Pancreas (tissue), 10 donors: ENCODE measurements at places on chromosomes 5 and 9. TPM values are rescaled to one million over a fixed set of nuclear protein-coding genes. Genes with fewer than 3 reads are reported as not detected.

DNA sequence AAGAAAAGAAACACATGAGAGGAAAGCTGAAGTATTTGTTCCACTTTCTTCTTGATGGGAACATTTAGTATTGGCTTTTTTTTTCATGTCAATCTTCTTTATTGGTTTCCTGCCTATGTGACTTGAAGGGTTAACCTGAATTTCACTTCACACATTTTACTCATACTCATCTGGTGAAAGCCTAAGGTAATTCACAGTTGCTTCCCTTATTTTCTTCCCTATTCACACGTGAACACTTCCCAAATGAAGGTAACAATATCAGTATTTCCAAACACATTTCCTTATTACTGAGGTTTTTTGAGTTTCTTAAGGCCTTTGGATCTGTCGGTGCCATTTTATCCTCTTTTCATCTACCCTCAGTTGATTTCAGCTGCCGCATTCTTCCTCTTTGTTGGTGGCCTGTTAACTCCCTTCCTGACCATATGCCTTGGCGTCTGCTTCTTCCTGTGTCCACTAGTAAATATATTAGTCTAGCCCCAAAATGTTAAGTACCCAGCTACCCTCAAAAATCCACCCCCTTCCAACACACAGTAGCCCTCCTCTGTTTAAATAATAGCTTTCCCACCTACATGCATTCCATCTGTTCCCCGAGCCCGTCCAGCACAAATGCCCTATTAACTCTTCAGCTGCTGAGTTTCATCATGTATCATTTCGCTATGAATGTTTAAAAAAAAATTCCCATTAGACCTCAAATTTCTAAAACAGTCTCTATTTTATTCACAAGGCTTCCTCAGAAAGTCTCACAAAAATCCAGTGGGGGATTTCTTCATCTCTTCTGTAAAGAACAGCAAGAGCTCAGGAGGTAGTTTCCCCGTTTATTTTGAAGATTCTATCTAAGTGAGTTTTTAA lies 97.3 kb downstream of the USP20 start:
- H3K27ac ChIP-seq = no peak overlapping the region
- DNase-seq = no peak
- H3K27me3 ChIP-seq = no peaks in the 10 kb centered on the region
- no peaks in the 10 kb centered on the region for H3K4me1 ChIP-seq

Gene GPR21
- 0.97 TPM for total RNA-seq

GRCh38 chr5:56128113-56128512 lies 105.0 kb downstream of the ANKRD55 start:
- no peak for DNase-seq
- H3K27me3 ChIP-seq = no peaks in the 10 kb centered on the region
- H3K36me3 ChIP-seq = no peaks in the 10 kb centered on the region
- H3K4me1 ChIP-seq = peaks cover 37% of the 10 kb centered on the region
- no peak overlapping the region for H3K27ac ChIP-seq
- H3K4me3 ChIP-seq = no peak overlapping the region

GRCh38 chr5:139293507-139294373 lies at the start of gene MATR3:
Gene MATR3 (plus strand): TSS chr5:139293740. CDS start chr5:139307416, 13,676 bp downstream.
- peak; percentile 96 for DNase-seq
- no peaks in the 10 kb centered on the region for H3K27me3 ChIP-seq
- peak within 1 kb of the TSS; percentile 65 for H3K4me3 ChIP-seq
- H3K36me3 ChIP-seq = no peaks in the 10 kb centered on the region
- H3K27ac ChIP-seq = peak within 1 kb of the TSS; percentile 100

Gene BSPRY
- total RNA-seq = 22.0 TPM

- no peaks in the 10 kb centered on the region for H3K4me1 ChIP-seq
- no peak for DNase-seq
- H3K27ac ChIP-seq = no peak overlapping the region
- no peaks in the 10 kb centered on the region for H3K27me3 ChIP-seq
- H3K36me3 ChIP-seq = no peaks in the 10 kb centered on the region
Observed at GRCh38 chr9:126125577-126125976, 201.1 kb upstream of the MVB12B start.

GRCh38 chr5:10682801-10683525 lies 78.1 kb downstream of the DAP start:
- H3K27me3 ChIP-seq = no peaks in the 10 kb centered on the region
- H3K36me3 ChIP-seq = no peaks in the 10 kb centered on the region
- DNase-seq = no peak
- no peaks in the 10 kb centered on the region for H3K4me1 ChIP-seq

GRCh38 chr5:5979377-5979760 lies 399.0 kb downstream of the MED10 start:
- H3K4me3 ChIP-seq = no peak overlapping the region
- H3K4me1 ChIP-seq = no peaks in the 10 kb centered on the region
- H3K27ac ChIP-seq = no peak overlapping the region

DNA sequence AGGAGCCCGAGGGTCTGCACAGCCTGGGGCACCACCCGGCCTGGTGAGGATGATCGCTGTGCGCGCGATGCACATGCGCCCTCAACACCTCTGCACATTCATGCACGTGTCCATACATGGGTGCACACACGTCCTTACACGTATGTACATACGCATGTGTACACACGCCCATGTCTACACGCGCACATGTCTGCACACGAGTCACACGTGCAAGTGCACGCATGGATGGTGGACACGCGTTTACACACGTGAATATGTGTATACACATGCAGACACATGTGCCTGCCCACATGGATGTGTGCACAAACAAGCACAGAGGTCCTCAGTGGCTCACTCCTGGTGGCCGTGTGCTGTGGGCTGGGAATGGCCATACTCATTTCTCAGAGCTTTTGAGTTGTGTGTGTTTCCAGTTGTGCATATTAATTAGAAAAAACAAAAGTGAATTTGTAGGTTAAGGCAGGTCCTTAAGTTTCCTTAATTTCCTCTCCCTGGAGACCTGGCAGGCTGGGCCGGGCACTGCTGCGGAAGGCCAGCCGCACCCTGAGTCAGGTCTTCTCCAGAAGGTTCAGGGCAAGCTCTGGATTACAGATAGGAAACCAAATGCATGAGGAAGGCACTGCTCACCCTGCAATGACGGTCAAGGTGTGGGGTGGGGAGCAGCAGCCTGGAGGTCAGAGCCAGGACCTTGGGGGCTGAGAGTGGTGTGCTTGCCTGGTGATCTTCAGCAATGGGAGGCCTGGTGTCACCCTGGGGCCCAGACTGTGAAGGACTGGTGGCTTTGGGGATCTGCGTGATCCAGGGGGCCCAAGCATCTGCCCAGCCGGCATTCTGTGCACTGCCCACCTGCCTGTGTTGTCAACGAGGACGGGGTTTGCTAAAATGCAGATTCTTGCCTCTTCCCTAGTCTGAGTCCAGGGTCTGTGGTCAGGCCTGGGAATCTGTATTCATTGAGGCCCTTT lies 1.3 kb upstream of the RNU6ATAC start:
- H3K27ac ChIP-seq = no peak overlapping the region
- H3K4me1 ChIP-seq = no peaks in the 10 kb centered on the region
- no peaks in the 10 kb centered on the region for H3K36me3 ChIP-seq
- H3K27me3 ChIP-seq = no peaks in the 10 kb centered on the region
- H3K4me3 ChIP-seq = no peak overlapping the region

Gene TLX3
- not detected for total RNA-seq

DNA sequence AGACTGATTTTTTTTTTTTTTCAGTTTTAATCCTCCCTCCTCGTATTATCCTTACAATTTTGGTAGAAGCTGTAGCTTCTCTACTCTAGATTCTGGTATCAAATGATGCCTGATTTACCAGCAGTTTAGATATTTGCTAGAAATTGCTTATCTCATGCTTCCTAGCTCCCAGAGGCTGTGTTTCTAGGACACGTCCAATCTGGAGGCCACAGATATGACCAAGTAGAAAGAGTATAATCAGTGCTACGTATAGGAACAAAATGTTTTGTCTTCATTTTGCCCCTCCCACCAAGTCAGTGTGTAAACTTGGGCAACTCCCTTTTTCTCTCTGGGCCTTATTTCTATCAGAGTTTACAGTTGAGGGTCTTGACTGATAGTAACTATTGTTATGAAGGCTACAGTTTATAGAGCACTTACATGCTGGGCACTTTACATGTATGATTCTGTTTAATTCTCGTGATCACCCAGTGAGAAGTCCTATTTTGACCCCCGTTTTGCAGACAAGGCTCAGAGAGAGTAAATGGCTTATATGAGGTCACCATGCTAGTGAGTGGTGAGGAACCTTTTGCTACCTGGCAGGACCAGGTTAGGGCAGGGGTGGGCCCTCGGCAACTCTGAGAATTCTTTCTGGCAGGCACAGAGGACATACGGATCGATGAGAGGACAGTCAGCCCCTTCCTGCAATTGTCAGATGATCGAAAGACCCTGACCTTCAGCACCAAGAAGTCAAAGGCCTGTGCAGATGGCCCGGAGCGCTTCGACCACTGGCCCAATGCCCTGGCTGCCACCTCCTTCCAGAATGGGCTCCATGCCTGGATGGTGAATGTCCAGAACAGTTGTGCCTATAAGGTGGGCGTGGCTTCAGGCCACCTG lies 7.6 kb downstream of the HDHD3 start:
- DNase-seq = peak; percentile 91
- no peak overlapping the region for H3K4me3 ChIP-seq

Gene GFI1B
- total RNA-seq = not detected

Gene PCDHB15
- total RNA-seq = 1.7 TPM

GRCh38 chr5:123429221-123429954 lies 6.2 kb upstream of the CEP120 start:
- peaks cover 18% of the 10 kb centered on the region for H3K4me1 ChIP-seq
- no peaks in the 10 kb centered on the region for H3K27me3 ChIP-seq
- H3K4me3 ChIP-seq = no peak overlapping the region
- DNase-seq = no peak
- no peaks in the 10 kb centered on the region for H3K36me3 ChIP-seq
- H3K27ac ChIP-seq = no peak overlapping the region

GRCh38 chr9:97808972-97809371 lies 44.1 kb upstream of the FOXE1 start:
- no peaks in the 10 kb centered on the region for H3K36me3 ChIP-seq
- no peaks in the 10 kb centered on the region for H3K4me1 ChIP-seq
- no peak overlapping the region for H3K4me3 ChIP-seq
- no peak for DNase-seq
- H3K27me3 ChIP-seq = no peaks in the 10 kb centered on the region

Gene HACD4
- total RNA-seq = 0.76 TPM

GRCh38 chr5:14353726-14354474 lies 210.8 kb downstream of the TRIO start:
- no peak for DNase-seq
- H3K36me3 ChIP-seq = no peaks in the 10 kb centered on the region
- no peak overlapping the region for H3K27ac ChIP-seq
- H3K4me3 ChIP-seq = no peak overlapping the region
- H3K4me1 ChIP-seq = no peaks in the 10 kb centered on the region

- no peak for DNase-seq
- H3K27me3 ChIP-seq = peaks cover 3% of the 10 kb centered on the region
- H3K36me3 ChIP-seq = no peaks in the 10 kb centered on the region
- no peak overlapping the region for H3K27ac ChIP-seq
- H3K4me1 ChIP-seq = no peaks in the 10 kb centered on the region
Observed at GRCh38 chr5:51404255-51404654, 21.0 kb downstream of the ISL1 start.

GRCh38 chr9:118990949-118991348 lies 378.3 kb downstream of the BRINP1 start:
- H3K4me3 ChIP-seq = no peak overlapping the region
- H3K36me3 ChIP-seq = no peaks in the 10 kb centered on the region
- no peaks in the 10 kb centered on the region for H3K4me1 ChIP-seq
- peaks cover 2% of the 10 kb centered on the region for H3K27me3 ChIP-seq

DNA sequence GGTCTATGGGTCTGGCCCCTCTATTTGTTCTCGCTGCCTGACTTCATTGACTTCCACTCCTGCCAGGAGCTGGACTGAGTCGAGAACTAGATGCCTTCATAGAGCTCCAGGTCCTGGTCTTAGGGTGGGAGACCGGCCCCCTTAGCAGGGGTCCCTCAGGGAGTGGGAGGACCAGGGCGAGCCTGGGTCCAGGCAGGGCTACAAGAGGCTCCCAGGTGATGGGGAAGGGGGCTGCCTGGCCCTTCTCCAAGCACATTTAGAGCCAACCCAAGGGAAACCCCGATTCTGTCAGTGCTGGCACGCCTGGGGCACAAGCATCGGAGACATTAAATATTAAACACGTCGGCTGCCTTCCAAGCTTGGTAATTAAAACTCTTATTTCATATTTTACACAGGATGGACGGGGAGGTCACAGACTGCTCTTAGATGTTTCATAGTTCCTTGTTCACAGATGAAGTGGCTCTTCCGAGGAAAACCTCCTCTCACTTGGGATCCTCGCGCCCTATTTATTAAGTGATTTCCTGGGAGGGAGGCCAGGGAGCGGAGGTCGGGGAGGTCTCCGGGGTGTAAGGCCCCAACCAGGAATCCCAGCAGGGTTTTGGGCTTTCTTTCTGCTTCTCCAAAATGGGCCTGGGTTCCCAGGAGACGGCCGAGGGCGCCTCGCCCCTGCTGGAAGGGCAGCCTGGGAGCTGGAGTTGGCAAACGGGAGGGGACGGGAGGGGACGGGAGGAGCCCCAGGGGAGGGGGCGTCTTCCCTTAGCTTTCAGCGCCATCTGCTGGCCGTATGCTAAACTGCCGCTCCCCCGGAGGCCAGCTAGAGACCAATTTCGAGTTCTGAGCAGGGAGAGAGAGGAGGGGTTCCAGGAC lies 23.4 kb upstream of the ZBTB43 start:
- no peaks in the 10 kb centered on the region for H3K36me3 ChIP-seq
- no peak overlapping the region for H3K27ac ChIP-seq
- H3K4me1 ChIP-seq = no peaks in the 10 kb centered on the region
- DNase-seq = peak; percentile 69

GRCh38 chr5:124524552-124525232 lies 221.7 kb downstream of the ZNF608 start:
- DNase-seq = no peak
- no peaks in the 10 kb centered on the region for H3K36me3 ChIP-seq
- H3K4me1 ChIP-seq = no peaks in the 10 kb centered on the region
- no peak overlapping the region for H3K4me3 ChIP-seq
- H3K27ac ChIP-seq = no peak overlapping the region

Gene CSF1R
- total RNA-seq = 1.4 TPM

DNA sequence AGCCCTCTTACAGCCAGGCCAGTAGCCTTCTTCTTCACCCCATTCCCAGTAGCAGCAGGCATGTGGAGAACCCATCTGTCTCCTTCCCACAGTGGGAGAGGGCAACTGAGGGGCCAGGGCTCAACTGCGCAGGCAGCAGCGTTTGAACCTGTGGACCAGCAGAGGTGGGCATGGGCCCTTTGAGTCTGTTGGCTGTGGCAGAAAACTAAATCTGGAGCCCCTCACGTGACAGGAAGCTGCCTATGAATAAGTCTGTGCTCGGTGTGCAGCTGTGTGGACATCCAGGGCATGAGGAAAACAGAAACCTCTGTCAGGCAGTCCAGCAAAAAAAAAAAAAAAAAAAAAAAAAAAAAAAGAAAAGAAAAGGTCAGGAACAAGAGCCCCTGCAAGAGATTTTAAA lies 189.2 kb upstream of the NR3C1 start:
- no peak overlapping the region for H3K4me3 ChIP-seq
- H3K4me1 ChIP-seq = peaks cover 7% of the 10 kb centered on the region
- H3K36me3 ChIP-seq = no peaks in the 10 kb centered on the region
- no peak overlapping the region for H3K27ac ChIP-seq
- H3K27me3 ChIP-seq = no peaks in the 10 kb centered on the region

DNA sequence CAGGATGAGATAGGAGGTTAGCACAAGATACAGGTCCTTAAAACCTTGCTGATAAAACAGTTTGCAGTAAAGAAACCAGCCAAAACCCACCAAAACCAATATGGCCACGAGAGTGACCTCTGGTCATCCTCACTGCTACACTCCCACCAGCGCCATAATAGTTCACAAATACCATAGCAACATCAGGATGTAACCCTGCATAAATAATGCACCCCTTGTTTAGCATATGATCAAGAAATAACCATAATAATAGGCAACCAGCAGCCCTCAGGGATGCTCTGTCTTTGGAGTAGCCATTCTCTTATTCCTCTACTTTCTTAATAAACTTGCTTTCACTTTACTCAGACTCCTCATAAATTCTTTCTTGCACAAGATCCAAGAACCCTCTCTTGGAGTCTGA lies 86.9 kb upstream of the PRSS3 start:
- no peaks in the 10 kb centered on the region for H3K36me3 ChIP-seq
- H3K4me3 ChIP-seq = no peak overlapping the region
- no peaks in the 10 kb centered on the region for H3K27me3 ChIP-seq
